HCEC 1CT (cell line): ENCODE measurements at places on chromosomes 16 and 17.

DNA sequence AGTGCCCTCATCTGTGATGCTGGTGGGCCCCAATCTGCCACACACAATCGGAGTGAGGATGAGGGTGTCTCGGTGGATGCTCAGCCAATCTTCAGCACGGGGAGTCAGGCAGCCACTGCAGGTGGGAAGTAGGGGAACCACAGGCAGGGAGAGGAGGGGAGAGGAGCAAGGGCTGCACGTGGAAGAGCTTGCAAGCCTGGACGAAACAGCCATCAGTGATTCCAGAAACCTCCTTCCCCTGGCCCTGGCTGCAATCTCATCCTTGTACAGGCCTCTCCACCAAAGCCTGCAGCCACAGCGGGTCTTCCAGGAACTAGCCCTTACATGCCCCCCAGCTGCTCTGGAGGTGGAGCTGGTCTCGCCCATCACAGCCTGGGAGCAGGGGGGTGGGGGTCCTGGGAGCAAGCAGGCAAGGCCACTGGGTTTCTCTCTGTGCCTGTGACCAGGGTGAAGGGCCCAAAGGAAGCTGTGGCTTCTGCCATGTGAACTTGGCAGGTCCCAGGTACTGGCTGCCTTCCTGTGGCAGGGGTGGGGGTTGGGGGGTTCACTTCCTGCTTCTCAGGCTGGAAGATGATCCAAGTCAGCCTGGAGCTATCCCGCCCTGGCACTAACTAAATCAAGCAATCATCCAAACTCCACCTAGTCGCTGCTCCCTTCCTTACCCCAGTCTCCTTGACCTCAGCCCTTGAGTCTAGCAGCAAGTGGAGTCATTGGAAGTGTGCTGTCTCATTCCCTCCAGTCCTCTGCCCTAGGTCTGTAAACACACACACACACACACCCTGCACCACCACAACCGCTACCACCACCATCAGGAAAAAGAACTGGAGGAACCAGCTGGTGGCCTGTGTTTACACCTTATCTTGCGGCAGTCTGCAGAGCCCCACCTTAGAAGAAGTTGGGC is 29.4 kb upstream of the MLKL start:
- DNase-seq = no peak

DNA sequence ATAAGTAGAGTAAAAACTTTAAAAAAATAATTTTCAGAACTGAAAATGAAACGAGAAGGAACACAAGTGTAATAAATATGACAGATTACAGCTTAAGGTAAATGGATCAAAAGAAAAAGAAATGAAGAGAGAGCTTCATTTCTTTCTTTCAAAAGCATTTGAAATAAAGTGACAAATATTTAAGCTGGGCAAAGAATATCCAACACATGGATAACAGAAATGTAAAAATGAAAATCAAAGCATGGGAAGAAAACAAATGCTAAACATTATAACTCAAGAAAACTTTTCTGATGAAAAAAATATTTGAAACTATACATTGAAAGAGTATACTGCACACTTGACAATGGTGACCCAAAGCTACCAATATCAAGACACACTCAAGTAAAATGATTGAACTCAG is 143.6 kb upstream of the IRX5 start:
- no peak for DNase-seq

DNA sequence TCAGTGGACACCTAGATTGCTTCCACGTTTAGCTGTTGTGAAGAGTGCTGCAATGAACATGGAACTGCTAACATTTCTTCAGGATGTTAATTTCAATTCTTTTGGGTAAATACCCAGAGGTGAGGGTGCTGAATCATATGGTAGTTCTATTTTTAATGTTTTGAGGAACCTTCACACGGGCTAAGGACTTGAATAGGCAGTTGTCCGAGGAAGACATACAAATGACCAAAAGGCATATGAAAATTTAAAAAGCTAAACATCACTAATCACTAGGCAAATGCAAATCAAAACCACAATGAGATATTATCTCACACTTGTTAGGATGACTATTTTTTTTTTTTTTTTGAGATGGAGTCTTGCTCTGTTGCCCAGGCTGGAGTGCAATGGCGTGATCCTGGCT is 173.3 kb downstream of the PRKCB start:
- DNase-seq = no peak

DNA sequence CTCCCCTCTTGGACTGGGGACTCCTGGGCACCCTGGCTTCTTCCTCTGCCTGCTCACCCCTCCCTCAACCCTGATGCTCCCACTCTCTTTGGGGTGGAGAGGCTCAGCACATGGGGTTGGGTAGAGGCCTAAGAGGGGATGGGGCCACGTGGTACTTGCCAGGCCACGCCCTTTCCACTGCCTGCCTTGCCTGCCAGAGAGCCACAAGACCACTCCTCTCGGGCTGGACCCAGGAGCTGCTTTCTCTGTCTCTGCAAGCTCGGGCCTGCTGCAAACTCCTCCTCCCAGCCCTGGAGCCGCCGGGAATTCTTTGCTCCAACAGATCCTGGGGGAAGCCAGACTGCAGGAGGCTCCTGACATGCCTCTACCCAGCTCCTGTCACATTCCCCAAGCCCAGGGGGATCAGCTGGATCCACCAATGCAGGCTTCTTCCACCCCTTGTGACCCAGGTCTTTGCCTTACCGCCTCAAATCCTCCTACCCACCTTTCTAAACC is 11.8 kb downstream of the DLX4 start:
- no peak for DNase-seq

- no peak for DNase-seq
Observed at GRCh38 chr16:49811644-49812334, 44.1 kb downstream of the ZNF423 start.
